Activated CD4-positive, alpha-beta T cell treated with anti-CD3 and anti-CD28 coated beads, Interleukin-2, Interleukin-4, amounts not matched to agents 100 ng/mL and 50 ng/mL, durations not matched to agents 16 hours and 8 hours (primary cell): ENCODE measurements at places on chromosomes 3 and 15.
A peak's percentile ranks its signal among the peaks of the same experiment; 100 is the strongest.

DNA sequence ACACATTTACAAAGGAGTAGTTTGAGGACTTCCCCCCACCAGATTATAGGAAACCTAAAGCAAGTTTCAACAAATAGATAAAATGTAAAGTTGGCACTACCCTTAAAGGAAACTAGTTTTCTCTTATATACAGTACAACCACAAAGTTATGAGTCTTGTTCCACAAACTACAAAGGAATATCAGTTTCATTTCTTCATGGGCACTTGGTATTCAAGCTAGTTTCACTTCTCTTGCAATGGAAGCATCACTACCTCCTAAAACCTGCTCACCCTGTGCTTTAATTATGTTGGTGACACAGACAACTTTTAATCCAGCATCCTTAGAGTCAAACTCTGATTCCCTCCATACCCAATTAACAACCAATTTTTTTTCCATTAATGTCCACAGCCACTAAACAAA lies 707.0 kb downstream of the ROBO2 start:
- DNase-seq: no peak

- DNase-seq: no peak
Observed at GRCh38 chr3:55790596-55791350, 303.7 kb upstream of the WNT5A start.

DNA sequence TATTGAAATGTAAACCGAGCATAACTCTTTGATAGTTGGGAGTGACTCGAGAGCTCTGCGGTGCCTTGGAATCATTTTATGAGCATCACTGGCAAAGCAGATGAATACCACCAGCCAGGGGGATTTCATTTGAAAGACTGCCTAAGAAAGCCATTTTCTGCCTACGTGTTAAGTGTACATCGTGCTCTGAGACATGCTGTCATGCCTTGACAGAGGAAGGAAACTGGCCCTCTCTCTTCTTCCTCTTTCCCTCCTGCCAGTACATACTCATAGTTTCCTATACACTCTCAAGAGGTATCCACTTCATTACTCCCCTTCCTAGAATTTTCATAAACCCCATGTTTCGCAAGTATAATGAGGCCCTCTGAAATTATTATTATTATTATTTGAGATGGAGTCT lies 8.8 kb downstream of the BCL2A1 start:
- no peak for DNase-seq

DNA sequence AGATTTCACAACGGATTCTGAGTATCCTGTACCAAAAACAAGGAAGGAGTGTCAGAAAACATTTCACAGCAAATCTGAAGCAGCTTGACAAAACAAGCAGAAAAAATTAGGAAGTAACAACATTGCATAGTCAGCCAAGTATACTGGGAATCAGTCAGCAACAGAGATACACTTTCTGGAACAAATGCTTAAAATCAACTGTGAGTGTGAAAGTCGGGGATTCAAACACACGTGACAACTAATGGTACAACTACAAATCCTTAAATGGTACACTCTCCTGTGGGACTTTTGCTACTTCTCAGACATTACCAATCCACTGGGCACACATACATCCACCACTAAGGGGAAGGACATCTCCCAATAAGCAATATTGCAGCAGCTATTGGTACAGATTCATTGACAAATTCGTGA lies 296.6 kb upstream of the MME start:
- no peak for DNase-seq

- DNase-seq: peak; percentile 97
Observed at GRCh38 chr3:14431917-14432834, 29.8 kb downstream of the SLC6A6 start.

GRCh38 chr3:117842086-117842485 lies 1132.5 kb downstream of the TUSC7 start:
- no peak for DNase-seq

GRCh38 chr3:126371096-126371705 lies 14.0 kb upstream of the KLF15 start:
- no peak for DNase-seq

GRCh38 chr3:64957408-64958198 lies 269.8 kb upstream of the ADAMTS9 start:
- no peak for DNase-seq

DNA sequence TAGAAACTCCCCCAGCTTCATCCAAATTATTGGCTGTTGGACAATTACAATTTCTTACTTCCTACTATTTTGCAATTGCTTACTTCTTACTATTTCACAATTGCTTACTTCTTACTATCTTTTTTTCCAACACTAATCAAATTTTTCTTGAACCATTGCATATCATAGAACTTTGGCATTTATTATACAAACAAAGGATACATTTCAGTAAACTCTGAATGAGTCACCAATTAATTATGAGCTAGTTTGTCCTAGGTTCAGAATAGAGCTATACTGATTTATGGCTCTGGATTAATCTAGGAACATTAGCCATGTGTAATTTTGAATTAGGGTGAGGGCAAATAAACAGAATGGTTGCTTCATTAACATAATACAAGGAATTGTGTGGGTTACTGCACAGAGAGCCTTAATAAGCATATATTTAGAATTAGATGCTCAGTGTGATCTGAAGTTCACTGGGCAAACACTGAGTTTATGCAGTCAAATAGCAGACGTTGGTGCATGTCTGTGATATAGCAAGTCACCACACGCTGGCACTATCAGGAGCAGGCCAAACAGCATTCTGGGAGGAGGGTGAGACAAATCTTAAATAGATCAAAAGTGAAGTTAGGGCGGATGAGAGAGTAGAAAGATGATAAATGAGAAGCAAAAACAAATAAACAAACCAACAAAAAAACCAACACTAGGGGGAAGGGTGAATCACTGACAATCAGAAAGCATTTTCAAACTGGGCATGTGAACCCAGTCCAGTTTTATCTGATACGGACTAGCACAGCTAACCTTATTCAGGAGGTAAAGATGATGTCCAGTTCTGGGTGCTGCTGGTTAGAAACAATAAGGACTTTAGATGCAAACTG lies 21.5 kb downstream of the GABRR3 start:
- no peak for DNase-seq

- DNase-seq: no peak
Observed at GRCh38 chr3:38085943-38086324, 46.9 kb downstream of the DLEC1 start.

- no peak for DNase-seq
Observed at GRCh38 chr3:126316501-126316939, 40.7 kb downstream of the KLF15 start.

GRCh38 chr15:88191812-88192165 lies 64.8 kb downstream of the NTRK3 start:
- DNase-seq: no peak

- DNase-seq: no peak
Observed at GRCh38 chr15:31343831-31344230, 17.2 kb downstream of the KLF13 start.

- DNase-seq: no peak
Observed at GRCh38 chr15:79282371-79283251, at the start of gene ANKRD34C. Gene ANKRD34C, plus strand, starts transcription at chr15:79282722. Its CDS starts 10,563 bp downstream, at chr15:79293285.

GRCh38 chr3:149235599-149236424 lies 14.2 kb upstream of the CP start:
- no peak for DNase-seq

GRCh38 chr3:5754602-5755001 lies 567.1 kb downstream of the EDEM1 start:
- no peak for DNase-seq

DNA sequence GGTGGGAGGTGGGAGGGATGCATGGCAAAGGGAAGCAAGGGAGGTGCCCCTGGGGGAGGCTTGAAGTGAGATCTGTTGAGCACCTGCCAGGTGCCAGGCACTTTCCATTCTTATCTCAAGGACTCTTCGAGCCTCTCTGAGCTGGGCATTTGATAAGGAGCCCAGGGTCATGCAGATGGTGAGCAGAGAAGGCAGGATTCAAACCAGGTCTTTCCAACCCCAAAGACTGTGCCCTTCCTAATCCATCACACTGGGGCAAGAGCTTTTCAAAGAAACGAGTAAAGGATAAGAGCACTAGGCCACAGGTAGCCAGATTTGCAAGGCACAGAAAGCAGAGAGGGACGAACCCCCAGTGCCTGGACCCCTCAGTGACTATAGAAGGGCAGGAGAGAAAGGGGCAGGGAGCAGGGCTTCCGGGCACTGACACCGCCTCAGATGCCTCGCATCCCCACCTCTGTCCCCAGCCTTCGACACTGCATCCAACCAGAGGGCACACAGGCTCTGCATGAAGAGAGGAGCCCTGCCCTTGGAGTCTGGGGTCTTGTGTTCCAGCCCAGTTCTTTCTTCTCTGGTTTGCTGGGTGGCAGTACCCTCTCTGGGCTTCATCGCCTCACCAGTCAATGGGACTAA lies 21.0 kb downstream of the IGDCC4 start:
- DNase-seq: no peak

DNA sequence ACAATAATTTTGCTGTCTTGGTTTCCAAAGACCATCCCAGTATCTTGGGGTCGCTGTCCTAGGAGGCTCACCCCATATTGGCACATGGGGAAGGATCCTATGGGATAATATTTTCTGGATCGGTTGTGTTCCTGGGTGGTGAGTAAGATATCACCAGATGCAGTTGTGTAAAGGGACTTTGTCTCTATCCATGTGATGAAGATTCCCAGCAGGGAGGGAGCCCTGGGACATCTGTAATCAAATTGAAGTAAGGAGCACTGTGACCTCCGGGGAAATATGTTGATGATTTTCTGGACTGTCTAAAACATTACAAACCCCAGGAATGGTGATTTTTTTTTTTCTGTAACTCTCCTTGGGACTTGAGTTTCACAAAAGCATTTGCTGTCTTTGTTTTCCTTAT lies 36.2 kb upstream of the LRTM1 start:
- no peak for DNase-seq

- no peak for DNase-seq
Observed at GRCh38 chr15:68617001-68617400, 38.2 kb downstream of the CORO2B start.

- DNase-seq: no peak
Observed at GRCh38 chr3:116423945-116424344, 21.3 kb downstream of the LSAMP start.

GRCh38 chr3:43503067-43503728 lies 118.6 kb downstream of the ANO10 start:
- DNase-seq: peak; percentile 41
